Cardiac fibroblast (primary cell): ENCODE measurements at places on chromosomes 1 and 21.

DNA sequence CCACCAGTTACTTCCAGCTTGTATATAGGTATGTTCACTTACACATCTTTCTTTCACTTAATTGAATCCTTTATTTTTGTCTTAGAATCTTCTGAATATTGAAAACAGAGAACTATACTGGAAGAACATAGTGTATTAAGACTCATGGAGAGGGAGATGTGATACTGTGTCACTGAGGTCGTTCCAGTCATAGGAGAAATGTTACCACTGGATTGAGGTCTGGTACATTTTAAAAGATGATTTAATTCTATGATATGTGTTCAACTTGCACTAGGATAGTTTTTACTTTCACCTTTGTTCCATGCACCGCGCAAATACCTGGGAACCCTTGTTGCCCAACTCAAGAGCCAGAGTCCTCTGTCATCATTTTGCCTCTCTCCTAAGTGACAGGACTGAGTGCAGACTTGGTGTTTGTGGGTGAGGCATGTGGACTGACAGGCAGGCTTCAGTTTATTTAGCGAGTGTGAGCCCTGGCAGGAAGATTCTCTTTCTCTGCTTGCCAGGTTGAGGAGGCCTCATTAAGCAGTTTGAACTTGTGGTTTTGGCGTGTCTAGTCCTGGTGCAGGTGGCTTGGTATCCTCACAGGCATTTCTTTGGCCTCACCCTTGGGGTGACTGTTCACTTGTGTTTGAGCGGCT lies 63.7 kb downstream of the DYRK1A start:
- DNase-seq = no peak

DNA sequence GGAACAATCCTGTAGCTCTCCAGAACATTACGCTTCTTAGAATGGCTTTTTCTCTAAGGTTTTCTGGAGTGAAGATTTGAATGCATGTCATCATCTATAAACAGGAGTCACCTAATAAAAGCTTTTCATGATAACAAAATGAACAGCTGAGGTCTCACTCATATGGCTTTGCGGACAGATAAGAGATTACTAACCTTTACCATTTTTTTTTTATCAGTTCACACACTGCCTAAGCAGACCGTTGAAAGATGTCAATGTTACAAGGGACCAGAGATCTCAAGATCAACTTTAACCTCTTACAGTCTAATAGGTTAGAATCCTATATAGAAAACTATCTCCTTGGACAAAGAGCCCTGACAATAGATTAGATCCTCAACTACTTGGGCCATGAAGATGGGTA lies 41.4 kb downstream of the SCMH1 start:
- DNase-seq = no peak

DNA sequence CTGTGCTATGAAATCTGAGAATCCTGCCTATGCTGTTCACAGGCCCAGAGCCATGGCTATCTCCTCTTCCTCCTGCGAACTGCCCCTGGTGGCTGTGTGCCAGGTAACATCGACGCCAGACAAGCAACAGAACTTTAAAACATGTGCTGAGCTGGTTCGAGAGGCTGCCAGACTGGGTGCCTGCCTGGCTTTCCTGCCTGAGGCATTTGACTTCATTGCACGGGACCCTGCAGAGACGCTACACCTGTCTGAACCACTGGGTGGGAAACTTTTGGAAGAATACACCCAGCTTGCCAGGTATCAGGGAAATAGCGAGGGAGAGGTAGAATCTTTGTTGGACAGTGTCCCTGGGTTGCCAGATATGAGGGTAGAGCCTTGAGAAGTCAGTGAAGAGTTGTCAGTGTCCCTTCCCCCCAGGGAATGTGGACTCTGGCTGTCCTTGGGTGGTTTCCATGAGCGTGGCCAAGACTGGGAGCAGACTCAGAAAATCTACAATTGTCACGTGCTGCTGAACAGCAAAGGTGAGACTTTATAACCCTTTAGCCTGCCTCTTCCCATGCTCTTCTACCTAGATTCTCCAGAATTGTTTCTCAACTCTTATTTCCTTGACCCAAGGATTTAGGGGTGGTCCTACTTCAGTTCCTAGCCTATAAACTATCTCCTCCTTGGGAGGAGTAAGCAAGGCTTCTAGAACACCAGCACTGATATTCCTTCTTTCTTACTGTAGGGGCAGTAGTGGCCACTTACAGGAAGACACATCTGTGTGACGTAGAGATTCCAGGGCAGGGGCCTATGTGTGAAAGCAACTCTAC lies 1.4 kb downstream of the NIT1 start:
- peak; percentile 84 for DNase-seq

GRCh38 chr1:51736702-51737101 lies 119.8 kb downstream of the OSBPL9 start:
- DNase-seq = peak; percentile 84

GRCh38 chr1:76268341-76268740 lies 193.8 kb downstream of the ST6GALNAC3 start:
- no peak for DNase-seq
